ENCODE measurements at places on chromosomes 4 and X.

DNA sequence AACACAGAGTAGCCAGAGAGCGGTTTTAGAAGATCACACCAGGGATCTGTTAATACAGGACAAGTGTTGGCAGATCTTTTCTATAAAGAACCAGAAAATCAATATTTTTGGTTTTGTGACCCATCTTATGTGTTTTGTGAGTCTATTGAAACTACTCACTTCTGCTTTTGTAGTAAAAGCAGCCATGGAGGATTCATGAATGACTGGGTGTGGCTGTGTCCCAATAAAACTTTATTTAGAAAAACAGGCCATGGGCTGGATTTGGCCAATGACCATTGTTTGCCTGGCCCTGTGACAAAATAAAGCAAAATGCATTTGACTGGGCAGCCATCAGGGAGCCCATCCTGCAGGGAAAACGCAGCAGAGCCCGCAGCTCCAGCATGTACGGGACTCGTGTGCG lies 99.9 kb upstream of the ADRA2C start:
- no peak for DNase-seq

DNA sequence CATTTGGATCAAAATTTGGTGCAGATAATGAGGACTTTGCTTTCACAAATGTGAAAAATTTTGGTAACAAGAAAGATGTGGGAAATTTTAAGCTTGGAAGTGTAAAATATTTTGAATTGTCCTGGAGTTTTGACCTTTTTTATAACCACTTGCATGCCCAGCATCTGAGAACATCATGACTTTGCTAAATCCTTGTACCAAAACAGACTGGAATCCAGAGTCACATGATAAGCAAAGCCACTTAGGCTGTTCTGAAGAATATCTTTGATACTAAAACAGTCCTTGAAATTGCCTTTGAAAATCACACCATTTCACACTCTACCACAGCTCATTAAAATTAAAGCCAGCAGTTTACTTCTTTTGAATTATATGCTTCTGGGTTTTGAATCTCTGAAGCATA lies 2.5 kb upstream of the PPM1K start:
- no peak for DNase-seq

DNA sequence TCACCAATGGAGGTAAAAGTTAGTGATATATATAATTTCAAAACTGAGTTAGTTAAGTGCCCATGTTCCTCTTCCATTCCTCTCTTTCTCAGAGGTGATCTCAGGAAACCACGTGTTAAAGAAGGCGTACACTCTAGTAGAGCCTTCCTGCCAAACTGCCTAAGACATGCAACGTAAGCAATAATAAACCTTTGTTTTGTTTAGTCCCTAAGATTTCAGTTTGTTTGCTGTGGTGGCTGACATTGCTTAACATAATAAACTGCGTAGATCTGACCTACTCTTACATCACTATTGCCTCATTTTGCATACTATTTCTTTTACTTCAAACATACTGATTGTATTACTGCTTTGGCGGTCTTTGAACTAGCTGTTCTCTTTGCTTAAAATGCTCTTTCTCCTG lies 99.2 kb downstream of the JADE1 start:
- no peak for DNase-seq

GRCh38 chrX:118865231-118865630 lies 41.6 kb downstream of the ZCCHC12 start:
- no peak for DNase-seq

GRCh38 chr4:47469951-47470350 lies 6.4 kb upstream of the COMMD8 start:
- DNase-seq = no peak

DNA sequence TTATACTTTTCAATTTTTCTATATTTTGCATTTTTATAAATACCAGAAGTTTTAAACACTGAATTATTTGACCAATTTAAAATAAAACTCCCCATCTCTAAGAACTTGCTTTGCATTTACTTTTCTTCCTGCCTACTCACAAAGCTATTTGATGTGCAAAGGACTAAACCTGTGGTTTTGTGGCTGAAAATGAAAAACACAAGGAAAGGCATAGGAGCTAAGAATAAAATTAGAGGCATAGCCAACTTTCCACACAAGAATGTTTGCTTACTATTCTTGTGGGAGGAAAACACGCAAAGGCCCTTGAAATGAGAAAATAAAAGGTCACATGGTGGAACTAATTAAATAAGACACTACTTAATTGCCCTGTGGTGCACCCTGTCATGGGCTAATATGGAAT lies 221.2 kb downstream of the KLHL13 start:
- DNase-seq = no peak
